Caki2 (cell line): ENCODE measurements at places on chromosomes 13 and 19.

- DNase-seq, result no peak
These were observed 23.6 kb downstream of the IRS2 start for GRCh38 chr13:109762791-109763190.

DNA sequence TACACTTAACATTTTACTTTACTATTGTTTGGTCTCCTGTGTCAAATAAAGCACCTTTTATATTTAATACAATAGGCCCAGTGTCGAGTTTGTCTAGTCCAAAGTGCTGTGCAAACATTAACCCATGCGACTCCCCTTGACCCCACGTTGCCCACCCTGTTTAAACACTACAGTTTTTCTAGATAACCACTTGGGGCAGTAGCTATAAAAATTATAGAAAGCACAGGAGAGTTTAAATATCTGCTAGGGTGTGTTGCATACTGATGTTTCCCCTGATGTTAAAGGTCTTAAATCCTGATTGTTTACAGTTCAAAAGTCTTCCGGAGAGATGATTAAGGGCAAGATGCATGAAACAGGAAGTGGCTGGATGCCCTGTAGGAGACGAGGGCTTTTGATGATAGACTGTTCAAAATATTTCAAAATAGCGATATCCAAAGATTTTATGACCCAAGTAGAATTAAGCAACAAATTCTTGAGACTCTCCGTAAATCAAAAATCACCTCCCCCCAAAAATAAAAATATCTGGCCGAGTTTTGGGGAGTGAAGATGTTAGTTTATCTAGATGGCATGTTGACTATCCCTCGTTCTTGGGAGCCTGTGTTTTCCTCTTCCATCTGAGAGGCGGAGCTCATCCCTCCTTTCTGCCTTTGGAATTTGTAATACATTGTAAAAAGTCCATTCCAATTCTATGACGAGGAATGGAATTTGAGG lies 167.1 kb downstream of the FGF9 start:
- DNase-seq, result no peak

DNA sequence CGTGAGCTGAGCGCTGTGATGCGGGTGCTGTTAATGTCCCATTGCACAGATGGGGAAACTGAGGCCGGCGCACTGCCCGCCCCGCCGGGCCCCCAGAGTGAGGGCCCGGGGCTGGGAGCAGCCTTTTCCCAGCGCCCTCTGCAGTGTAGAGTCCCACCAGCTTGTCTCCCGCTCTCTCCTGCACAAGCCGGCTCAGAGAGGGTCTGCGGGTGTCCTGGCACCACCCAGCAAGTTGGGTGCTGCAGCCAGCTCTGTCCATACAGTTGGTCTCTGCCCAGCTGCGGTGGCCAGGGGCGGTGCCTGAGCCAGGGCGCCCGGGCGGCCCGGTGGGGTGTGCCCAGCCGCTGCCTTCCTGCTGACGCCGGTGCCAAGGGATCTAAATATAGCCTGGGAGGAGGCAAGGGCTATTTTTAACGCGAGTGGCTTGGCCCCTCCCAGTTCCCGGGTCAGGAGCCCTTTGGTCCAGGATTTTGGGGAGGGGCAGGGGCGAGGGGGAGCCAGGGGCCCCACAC lies 19.3 kb downstream of the GADD45B start:
- peak; percentile 53 for DNase-seq

- DNase-seq, result no peak
These were observed 539.3 kb downstream of the SUCLA2 start for GRCh38 chr13:47461816-47462215.

DNA sequence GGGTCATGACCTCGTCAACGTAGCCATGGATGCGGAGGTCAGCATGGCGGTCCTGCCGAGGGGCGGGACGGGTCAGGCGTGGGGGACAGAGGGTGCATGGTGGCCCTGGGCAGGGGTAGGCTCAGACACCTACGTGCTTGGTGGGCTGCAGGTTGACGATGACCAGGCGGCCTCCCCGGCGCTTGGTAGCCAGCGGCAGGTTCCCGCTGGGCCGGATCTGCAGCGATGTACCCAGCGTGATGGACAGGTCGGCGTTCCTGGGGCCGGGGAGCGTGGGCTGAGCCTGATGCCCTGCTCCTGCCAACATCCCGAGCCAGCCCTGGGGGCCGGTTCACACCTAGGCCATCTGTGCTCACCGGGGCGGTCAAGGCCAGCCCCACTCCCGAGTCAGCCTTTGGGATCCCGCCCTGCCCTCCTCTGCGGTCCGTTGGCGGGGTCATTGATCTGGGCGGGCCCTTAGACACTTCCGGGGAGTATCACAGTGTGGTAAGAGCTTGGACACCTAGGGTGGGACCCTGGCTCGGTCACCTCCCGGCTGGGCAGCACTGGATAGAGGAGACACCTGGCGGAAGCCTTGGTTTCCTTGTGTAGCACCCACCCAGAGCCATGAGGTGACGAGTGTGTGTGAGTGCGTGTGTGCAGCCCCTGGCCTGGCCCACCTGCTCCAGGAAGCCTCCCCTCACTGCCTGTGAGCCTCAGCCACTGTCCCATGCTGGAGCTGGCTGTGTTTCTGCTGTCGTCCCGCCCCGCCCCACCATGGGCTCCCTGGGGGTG lies 7.3 kb downstream of the SIRT6 start:
- no peak for DNase-seq

DNA sequence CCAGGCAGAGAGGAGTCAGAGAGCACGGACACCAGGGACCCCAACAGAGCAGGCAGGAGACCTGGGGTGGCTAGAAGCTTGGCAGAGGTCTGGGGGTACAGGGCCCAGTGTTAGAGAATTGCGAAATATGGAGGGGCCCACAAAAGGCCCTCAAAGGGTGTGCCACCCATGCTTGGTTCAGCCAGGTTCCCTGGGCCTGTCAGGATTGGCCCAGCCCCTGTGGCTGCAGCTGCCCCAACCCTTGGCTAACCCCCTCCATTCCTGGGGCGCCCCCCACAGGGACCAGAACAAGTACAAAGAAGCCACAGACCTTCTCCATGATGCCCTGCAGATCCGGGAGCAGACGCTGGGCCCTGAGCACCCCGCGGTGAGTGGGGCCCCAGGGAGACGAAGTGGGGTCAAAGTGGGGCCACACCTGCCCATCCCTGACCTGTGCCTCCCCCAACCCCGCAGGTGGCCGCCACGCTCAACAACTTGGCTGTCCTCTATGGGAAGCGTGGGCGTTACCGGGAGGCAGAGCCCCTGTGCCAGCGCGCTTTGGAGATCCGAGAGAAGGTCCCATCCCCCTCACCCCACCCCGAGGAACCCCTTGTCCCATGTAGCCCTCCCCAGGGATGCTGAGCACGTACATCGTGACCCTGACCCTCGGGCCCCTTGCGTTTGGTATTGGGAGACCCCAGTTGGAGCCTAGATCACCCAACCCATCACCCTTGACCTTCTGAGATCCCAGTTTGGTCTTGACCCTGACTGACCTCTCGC lies 8.0 kb downstream of the KLC3 start:
- no peak for DNase-seq

DNA sequence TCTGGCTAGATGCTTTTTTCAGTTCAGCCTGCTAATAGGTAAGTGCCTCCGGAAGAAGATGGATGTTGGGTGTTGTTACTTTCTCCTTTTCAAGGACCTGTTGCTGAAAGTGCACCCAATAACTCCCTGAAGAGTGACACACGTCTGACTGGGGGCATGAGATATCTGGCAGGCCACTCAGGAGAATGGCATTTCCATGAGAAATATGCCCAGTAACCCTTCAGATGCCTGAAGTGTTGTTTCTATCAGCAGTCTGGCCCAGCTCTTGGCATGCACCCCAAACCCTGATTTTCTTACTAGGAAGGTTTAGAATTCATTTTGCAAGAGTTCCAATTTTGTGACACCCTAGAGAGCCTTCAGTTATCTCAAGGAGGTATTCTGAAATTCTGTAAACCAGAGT lies 71.5 kb downstream of the ARHGAP35 start:
- no peak for DNase-seq

- peak; percentile 58 for DNase-seq
These were observed 3.1 kb downstream of the JUNB start for GRCh38 chr19:12794196-12794941.

- no peak for DNase-seq
These were observed 38.7 kb downstream of the KCTD4 start for GRCh38 chr13:45162194-45162593.

GRCh38 chr19:23311551-23311950 lies 61.4 kb upstream of the ZNF724 start:
- DNase-seq, result no peak

DNA sequence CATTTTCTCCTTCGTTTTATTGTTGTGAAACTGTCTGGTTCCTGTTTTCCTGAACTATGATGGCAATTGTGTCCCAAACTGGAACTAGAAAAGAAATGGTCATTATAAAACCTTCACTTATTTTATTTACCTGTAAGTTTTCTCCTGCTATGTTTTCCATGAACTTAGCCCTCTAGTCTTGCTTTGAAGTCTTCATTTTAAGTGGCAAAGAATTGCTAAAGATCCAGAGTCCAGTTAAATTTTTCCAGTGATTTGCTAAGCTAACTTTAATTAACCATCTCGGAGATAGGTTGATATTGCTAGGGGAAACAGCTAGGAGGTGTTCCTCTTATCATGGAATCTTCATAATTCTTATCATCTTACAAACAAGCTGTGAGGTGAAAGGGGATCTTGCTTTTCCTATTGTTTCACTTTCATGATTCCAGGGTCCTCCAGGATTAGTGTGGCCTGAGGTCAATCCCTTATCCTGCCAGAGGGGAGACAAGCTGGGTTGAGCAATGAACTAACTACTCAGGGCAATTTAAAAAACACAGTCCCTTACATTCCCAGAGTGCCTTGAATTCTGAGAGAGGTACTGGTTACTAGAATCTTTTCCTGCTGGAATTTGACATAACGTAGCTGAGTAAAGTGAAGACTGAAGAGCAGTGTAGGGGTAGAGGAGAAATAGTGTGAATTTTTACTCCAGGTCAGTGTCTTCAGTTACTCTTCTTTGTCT lies 112.5 kb downstream of the ESD start:
- DNase-seq, result no peak
